ENCODE measurements at places on chromosomes 11 and 22. TPM values are rescaled to one million over a fixed set of nuclear protein-coding genes. Genes with fewer than 3 reads are reported as not detected.

The SYNGR1 gene
- total RNA-seq = 30.4 TPM

The NUDT8 gene
- total RNA-seq = 11.0 TPM

The NEFH gene
- 3.9 TPM for total RNA-seq

The SCGB1D2 gene
- not detected for total RNA-seq

The APOA1 gene
- 0.80 TPM for total RNA-seq

The APOL4 gene
- total RNA-seq = not detected

The GPR137 gene
- total RNA-seq = 55.9 TPM

The GAB4 gene
- total RNA-seq = not detected

The SPI1 gene
- total RNA-seq = not detected

The TOB2 gene
- 50.8 TPM for total RNA-seq

The CELF1 gene
- 176 TPM for total RNA-seq

The MRGPRX3 gene
- total RNA-seq = not detected

The DCHS1 gene
- total RNA-seq = 40.4 TPM

The WNT11 gene
- 0.16 TPM for total RNA-seq

The CASP1 gene
- total RNA-seq = not detected

The HTR3B gene
- 0.26 TPM for total RNA-seq

The KRTAP5-1 gene
- total RNA-seq = not detected

The MS4A3 gene
- total RNA-seq = not detected

The B4GALNT4 gene
- total RNA-seq = 179 TPM

The VPREB3 gene
- not detected for total RNA-seq

The PAX6 gene
- 83.7 TPM for total RNA-seq

The CHADL gene
- total RNA-seq = 0.61 TPM

The GDPD4 gene
- total RNA-seq = not detected

The CD248 gene
- total RNA-seq = 4.8 TPM

The NAALAD2 gene
- 16.7 TPM for total RNA-seq

The RELA gene
- total RNA-seq = 53.7 TPM

The CYTH4 gene
- total RNA-seq = not detected

The HBG1 gene
- total RNA-seq = not detected

The AIFM3 gene
- 0.79 TPM for total RNA-seq

The OR10A2 gene
- total RNA-seq = not detected

The OR52I1 gene
- total RNA-seq = not detected

The OR10D3 gene
- not detected for total RNA-seq

The DUSP18 gene
- 8.1 TPM for total RNA-seq

The GNAZ gene
- 25.5 TPM for total RNA-seq

The OR5P2 gene
- total RNA-seq = not detected

The CARD16 gene
- total RNA-seq = not detected

The P2RY2 gene
- 0.27 TPM for total RNA-seq

The CUL5 gene
- 46.3 TPM for total RNA-seq

The SLC15A3 gene
- total RNA-seq = 7.4 TPM

The TNKS1BP1 gene
- total RNA-seq = 105 TPM

The TRIM29 gene
- total RNA-seq = not detected

The C11orf42 gene
- total RNA-seq = not detected

The OSBPL5 gene
- total RNA-seq = 30.6 TPM

The CHRDL2 gene
- 0.55 TPM for total RNA-seq

The OR52H1 gene
- total RNA-seq = not detected
